ENCODE measurements at places on chromosomes 12 and 14.

GRCh38 chr12:100533376-100533775 is 40.1 kb upstream of the GAS2L3 start:
- no peak for DNase-seq

- no peak for DNase-seq
Observed at GRCh38 chr14:50173891-50174290, 57.5 kb downstream of the SOS2 start.

- DNase-seq: no peak
Observed at GRCh38 chr12:10018386-10018785, 8.0 kb downstream of the CLEC12B start.

DNA sequence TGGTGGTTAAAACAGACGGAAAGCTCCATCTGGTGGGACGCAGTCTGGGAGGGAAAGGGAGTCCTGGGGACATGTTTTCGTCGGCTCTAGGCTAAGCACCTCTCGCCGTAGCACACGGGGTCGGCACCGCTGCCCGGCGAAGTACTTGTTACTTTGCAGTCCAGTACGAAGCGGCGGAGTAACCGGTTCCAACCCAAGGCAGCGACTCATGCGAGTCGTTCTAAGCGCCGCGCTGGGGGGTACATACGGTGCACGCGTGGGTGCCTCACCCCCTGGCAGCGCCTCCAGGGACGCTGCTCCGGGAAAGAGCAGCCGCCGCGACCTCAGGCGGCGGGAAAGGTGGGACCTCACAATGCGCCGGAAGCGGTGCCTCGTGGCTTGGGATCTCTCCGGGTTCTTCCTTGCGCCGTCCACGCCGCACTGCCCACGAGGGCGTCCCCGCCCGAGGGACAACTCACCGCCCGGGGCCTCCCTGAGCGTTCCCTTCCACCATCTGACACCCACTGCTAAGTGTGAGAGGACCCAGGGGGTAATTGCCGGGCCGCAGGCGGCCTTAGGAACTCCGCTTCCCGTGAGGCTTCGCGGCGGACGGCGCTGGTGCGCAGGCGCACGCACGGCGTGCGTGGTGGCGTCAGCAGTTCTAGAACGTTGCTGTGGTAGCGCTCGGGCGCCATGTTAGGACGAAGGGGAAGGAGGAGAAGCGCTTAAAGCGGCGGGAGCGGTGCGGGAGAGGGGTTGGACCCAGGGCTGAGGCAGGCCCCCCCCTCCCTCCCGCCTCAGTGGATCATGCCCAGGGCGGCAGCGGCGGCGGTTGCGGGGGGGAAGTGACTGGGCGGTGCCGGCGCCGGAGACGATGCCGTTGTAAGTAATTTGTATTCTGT is at the start of gene PAPOLA:
Gene PAPOLA, plus strand, starts transcription at position 643 of the 881 bp plus-strand sequence. Its CDS starts 211 bp downstream, at position 854.
- peak; percentile 56 for DNase-seq

DNA sequence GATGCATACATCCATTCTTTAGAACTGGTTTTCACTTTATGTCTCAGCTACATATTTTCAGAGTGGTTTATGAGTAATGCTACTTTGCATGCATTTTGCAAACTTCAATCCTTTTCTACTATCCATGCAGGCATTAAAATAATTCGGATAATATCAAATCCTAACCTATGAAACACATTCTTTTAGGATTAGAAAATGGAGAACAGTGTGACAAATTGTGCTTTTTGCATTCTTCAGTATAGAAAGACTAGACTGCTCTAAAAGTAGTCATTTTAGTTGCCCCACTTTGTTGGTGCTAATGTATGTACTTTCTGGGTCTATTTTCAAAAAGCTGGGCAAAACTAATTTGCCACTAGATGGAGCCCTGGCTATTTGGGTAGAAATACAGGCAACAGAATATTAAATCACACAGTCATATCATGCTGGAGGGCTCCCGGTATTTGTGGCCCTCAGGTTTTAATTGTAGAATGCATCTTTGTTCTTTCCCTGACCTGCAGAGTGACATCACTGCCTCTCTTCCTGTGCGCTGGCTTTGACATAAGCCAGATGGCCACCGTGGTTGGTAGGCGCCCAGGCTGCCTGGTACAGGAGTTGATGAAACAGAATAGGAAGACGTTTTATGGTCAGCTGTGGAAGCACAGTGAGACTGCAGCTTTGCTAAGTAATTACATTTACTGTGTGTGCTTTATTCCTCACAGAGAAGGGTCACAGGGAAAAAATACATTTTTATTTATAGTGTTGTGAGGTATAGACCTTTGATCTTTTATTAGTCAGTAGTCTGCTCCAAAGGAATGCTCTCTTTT is 28.1 kb downstream of the MSRB3 start:
- DNase-seq: no peak

DNA sequence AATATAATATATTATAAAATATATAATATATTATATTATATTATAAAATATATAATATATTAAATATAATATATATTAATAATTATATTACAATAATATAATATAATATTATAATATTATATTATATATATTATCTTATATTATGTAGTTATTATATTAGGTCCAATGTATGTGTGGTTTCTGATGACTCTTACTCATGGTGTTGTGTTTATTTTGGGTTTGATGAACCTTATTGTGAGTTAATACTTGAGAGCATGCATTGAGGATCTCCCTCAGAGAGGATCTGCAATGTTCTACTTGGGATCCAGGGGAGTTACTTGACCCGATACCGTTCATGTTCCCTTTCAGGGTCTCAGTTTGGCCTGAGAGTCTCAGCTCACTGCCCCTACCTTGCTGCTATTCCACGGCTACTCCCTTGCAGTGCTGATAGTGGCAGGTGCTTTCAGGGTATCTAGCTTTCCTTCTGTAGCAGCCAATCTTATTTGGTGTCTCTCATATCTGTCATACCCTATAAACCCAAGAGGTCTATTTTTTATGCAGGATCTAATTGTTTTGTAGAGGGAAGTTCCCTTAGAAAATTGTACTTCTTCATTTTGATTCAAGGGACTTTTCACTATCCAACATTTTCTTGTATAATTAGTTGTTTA is 89.1 kb upstream of the ZDHHC17 start:
- DNase-seq: no peak

- no peak for DNase-seq
Observed at GRCh38 chr14:106277503-106277902, 751.1 kb downstream of the TMEM121 start.

- no peak for DNase-seq
Observed at GRCh38 chr12:27361372-27361771, 28.7 kb downstream of the BMAL2 start.

GRCh38 chr12:115672086-115672485 is 605.4 kb downstream of the MED13L start:
- DNase-seq: no peak

GRCh38 chr14:93970585-93970964 is 5.8 kb downstream of the ASB2 start:
- DNase-seq: no peak

- no peak for DNase-seq
Observed at GRCh38 chr14:51917193-51917592, 56.8 kb downstream of the GNG2 start.

GRCh38 chr12:20320552-20320951 is 47.8 kb upstream of the PDE3A start:
- no peak for DNase-seq

DNA sequence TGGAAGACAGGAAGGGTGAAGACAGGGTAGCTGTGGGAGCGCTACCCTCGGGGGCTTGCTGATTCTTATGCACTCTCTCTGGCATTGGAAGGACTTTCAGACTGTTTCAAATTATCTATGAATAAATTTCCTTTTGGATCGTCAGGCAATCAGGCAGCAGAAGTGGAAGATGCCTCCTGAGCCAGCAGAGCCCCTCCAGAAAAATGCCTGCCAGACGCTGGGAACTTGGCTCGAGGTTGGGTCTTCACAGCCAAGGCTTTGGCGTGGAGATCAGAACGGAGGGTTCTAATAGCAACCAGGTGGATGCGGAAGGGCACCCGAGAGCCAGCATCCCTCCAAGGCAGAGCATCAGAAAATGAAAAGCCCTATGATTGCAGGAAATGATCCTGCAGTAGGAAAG is 119.2 kb upstream of the RFLNA start:
- DNase-seq: no peak

GRCh38 chr12:79298506-79298905 is 392.3 kb downstream of the PAWR start:
- DNase-seq: no peak

GRCh38 chr14:64730061-64730440 is 25.8 kb downstream of the PLEKHG3 start:
- DNase-seq: no peak

GRCh38 chr12:95763809-95764253 is 26.7 kb downstream of the NTN4 start:
- no peak for DNase-seq

DNA sequence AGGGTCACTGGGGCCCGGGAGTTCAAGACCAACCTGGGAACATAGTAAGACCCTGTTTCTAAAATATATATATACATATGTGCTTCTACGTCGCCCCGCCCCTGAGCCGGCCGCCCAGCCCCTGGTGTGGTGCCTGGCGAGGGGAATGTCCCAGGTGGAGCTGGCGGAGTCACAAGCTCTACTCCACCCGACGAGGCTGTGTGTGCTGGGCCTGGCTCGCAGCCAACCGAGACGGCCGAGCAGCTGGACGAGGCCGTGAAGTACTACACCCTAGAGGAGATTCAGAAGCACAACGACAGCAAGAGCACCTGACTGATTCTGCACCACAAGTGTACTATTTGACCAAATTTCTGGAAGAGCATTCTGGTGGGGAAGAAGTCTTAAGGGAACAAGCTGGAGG is 22.1 kb upstream of the ITPK1 start:
- no peak for DNase-seq

DNA sequence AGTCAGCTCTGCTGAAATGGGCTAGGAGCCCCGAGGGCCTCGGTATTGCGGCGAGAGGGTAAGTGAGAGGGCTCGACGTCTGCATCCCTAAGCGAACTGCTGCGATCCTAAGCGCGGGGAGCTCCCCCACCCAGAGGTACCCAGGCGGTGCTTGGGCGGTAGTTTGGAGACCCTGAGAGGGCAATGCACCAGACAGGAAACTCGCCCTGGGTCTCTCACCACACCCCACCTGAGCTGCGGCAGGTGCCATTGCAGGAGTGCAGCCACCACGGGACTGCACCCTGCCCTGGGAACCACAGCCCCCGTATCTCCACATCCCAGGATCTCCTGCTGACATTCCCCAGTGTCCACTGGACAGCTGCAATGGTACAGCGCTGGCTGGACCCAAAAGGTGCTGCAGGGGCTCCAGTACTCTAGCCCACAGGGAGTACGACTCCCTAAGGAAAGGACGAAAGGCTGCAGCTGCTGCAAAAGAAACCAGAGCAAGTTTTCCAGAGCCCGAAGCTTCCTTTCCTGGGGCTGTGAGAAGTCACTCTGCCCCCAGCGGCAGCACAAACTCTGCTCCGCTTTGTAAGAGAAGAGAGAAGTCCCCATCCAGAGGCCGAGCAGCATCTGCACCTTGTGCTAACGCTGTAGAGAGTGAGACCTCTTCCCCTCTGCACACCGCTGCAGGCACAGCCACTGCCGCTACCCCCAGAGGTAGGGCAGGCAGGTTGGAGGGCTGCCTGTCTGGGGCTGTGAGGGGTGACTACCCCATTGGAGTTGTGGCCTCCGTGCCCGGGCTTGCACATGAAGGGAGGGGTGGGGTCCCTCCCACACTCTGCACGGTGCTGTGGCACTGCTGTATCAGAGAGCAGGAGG is 31.1 kb upstream of the MON2 start:
- peak; percentile 13 for DNase-seq

DNA sequence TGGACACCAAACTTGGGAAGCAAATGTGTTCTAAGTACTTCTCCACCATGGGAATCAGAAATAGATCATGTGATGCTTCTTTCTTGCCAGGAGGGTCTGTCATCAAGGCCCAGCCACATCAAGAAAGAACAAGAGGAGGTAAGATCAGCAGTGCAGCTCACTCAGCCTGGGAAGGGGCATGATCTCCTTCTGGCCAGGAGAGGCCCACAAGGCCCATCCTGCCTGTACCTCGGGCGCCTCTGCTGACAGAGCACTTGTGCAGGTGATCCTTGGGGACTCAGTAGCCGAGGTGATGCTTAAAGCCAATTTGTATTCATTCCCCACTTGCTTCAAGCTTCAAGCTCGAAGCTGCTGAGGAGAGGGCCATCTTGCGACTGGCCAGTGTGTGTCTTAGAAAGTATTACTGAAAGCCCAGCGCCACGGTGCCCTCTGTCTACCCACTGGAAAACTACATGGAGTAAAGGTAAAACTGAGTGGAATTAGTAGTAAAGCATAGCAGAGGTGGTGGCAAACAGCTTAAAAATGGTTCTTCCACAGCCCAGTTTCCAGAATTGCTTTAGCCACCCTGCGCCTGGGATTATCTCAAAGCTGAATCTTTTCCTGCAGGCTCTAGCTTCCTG is 26.2 kb downstream of the RTRAF start:
- no peak for DNase-seq

GRCh38 chr12:28938581-28939235 is 210.4 kb upstream of the FAR2 start:
- no peak for DNase-seq

DNA sequence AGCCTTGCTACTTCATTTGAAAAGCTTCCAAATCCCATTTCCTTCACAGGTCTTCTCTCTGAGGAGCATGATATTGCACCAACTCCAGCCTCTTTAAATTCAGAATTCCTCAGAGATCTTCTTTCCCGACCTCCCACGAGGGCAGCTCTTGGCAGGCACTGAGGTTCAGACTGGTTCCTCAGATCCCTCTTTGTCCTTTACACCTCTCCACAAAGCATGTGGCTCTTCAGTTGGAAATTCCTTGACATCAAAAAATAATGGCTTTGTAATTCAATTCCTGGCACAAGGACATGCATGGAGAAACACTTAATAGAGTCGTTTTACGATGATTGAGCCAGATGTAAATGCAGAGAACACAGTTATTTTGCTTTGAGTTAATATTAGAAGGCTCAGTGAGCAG is 63.2 kb upstream of the TMX1 start:
- DNase-seq: peak; percentile 35

DNA sequence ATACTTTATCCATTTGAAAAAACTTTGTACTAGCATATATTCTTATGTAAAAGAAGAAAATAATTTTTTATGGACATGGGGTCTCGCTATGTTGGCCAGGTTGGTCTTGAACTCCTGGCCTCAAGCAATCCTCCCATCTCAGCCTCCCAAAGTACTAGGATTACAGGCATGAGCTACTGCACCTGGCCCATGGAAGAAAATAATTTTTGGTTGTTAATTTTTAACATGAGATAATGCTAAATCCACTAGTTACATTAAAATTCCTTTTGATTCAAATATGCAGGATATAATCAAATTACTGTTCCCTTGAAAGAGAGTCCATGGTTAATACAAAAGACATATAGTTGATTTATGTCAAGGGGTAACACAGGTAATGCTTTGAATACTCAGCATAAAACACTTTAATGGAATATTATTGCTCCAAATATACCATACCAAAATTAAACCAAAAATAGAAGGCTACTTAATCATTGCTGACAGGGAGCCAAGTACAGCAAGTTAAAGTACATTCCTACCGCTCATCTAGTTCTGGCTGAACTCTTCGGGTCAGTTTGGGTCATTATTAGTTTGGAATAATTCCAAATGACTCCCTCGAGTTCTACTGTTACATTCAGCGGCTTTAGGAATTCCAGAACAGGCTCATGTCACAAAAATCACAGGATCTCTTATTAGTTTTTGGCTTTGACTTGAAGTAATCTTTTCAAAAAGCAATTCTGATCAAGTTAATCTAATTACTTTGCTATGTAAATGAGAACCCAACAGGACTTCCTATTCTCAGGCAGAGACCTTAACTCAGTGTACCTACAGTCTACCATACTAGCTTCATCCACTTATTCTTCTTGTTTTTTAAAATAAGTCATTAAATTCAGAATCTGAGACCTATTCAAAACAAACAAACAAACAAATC is 6.1 kb downstream of the SOS2 start:
- peak; percentile 76 for DNase-seq

- no peak for DNase-seq
Observed at GRCh38 chr12:30257618-30258017, 438.1 kb downstream of the IPO8 start.

GRCh38 chr12:3086729-3087323 is 9.6 kb downstream of the TSPAN9 start:
- DNase-seq: no peak
